ENCODE measurements at places on chromosomes 16 and 17. TPM values are rescaled to one million over a fixed set of nuclear protein-coding genes. Genes with fewer than 3 reads are reported as not detected.

Gene NPIPB8
- not detected for total RNA-seq

Gene SPNS2
- not detected for total RNA-seq

Gene PPL
- total RNA-seq, result 0.36 TPM

Gene SLC6A4
- total RNA-seq, result under 0.01 TPM

Gene TBX2
- 23.6 TPM for total RNA-seq

Gene TPPP3
- total RNA-seq, result 0.54 TPM

Gene FOXJ1
- total RNA-seq, result not detected

GRCh38 chr17:79607940-79608623, 2.8 kb downstream of the RBFOX3 start:
- no peak for DNase-seq
- H3K27me3 ChIP-seq, result peaks cover 53% of the 10 kb centered on the region
- H3K27ac ChIP-seq, result no peak overlapping the region
- no peak overlapping the region for H3K4me3 ChIP-seq
- H3K4me1 ChIP-seq, result no peaks in the 10 kb centered on the region

GRCh38 chr16:31712064-31712540, 161.5 kb upstream of the ZNF267 start:
- peaks cover 6% of the 10 kb centered on the region for H3K4me1 ChIP-seq
- DNase-seq, result no peak
- no peak overlapping the region for H3K27ac ChIP-seq
- no peak overlapping the region for H3K4me3 ChIP-seq

DNA sequence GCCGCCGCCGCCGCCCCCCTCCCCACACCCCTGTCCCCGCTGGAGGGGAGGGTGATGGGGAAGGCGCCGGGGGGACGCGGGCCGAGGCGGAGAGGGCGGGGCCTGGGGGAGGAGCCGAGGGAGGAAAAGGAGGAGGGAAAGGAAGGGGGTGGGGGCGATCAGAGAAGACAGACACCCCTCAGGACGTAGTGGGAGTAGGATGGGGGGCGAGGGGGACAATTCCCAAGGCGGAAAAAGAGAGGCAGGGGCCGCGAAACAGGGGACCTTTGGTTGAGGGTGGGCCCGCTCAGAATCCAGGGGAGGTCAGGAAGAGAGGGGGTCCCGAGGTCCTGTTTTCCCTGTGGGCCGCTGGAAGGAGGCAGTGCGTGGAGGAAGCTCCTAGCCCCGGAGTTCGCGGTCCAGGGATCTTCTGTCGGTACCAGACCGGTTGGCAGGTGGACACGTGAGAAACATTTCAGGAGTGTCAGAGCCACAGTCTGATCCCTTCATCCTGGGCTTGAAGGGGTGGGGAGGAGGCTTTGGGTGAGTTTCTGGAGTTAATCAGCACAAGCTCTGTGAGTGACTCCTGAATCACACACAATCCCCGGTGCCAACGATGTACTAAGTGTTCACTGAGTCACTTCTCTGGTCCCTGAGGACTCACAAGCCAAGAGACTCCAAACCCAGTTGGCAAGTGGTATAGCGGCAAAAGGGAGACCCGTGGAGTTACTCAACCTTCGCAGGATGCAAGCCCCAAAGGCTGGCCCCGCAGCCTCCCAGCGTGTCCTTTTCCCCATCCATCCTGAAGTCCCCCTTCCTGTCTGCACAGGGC, at the start of gene XYLT1:
Gene XYLT1 (minus strand): TSS at position 53 of the 811 bp plus-strand sequence. CDS start 164 bp downstream, outside the sequence.
- H3K4me1 ChIP-seq, result peaks cover 13% of the 10 kb centered on the region
- no peaks in the 10 kb centered on the region for H3K36me3 ChIP-seq
- H3K27ac ChIP-seq, result peak within 1 kb of the TSS; percentile 48
- DNase-seq, result peak; percentile 94

GRCh38 chr17:16353317-16354174, at the start of gene CENPV:
Gene CENPV, minus strand, starts transcription at chr17:16353469. Its CDS starts 33 bp downstream, at chr17:16353436.
- H3K27me3 ChIP-seq, result no peaks in the 10 kb centered on the region
- DNase-seq, result peak; percentile 34
- 0 out of 2 replicates have a peak, but pooled peaks cover 2% of the 10 kb centered on the region for H3K4me1 ChIP-seq
- peak within 1 kb of the TSS; percentile 33 for H3K27ac ChIP-seq

GRCh38 chr17:45222289-45222995, 757 bp downstream of the FMNL1 start:
- peak overlapping the region; percentile 56 for H3K4me3 ChIP-seq
- H3K27me3 ChIP-seq, result peaks cover 15% of the 10 kb centered on the region
- no peak for DNase-seq
- H3K36me3 ChIP-seq, result no peaks in the 10 kb centered on the region
- H3K27ac ChIP-seq, result no peak overlapping the region
- H3K4me1 ChIP-seq, result peaks cover 10% of the 10 kb centered on the region

GRCh38 chr17:80485846-80486245, 9.4 kb upstream of the NPTX1 start:
- peaks cover 55% of the 10 kb centered on the region for H3K27me3 ChIP-seq
- no peaks in the 10 kb centered on the region for H3K4me1 ChIP-seq
- no peak overlapping the region for H3K27ac ChIP-seq
- no peaks in the 10 kb centered on the region for H3K36me3 ChIP-seq
- no peak for DNase-seq

DNA sequence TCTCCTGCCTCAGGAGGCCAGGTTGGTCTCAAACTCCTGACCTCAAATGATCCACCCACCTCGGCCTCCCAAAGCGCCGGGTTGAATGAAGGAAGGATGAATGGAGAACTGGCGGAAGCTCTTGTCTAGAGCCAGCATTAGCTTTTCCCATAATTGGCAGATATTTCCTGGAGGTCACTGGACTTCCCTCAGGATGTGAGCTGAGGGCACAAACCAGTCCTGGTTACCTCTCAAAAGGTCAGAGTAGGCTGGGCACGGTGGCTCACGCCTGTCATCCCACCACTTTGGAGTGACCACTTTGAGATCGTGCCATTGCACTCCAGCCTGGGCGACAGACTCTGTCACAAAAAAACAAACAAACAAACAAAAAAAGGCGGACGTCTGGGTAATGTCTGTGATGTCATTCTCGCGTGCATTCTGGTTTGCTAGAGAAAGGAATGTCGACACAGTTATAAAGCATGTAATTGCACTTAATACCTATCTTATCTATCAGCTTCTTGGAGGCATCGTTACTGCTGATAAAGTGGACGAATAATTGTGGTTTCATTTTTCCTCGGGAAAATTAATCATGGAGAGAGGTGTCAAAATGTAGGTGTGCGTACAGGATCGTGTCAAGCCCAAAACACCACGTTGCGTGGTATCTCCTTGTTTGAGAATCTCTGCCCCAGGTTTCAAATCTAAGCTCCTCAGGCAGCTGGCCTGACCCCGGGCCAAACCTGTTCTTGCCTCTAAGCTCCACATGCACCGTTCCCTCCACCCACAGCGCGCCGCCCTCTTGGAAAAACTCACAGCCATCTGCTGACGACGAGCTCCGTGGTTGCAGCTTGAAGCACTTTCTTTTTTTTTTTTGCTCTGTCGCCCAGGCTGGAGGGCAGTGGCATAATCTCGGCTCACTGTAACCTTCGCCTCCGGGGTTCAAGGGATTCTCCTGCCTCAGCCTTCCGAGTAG, 6.4 kb upstream of the CRK start:
- peaks cover 42% of the 10 kb centered on the region for H3K36me3 ChIP-seq
- no peak overlapping the region for H3K27ac ChIP-seq
- DNase-seq, result no peak
- peaks cover 2% of the 10 kb centered on the region for H3K4me1 ChIP-seq

GRCh38 chr17:2929881-2930533, 133.4 kb downstream of the OR1D5 start:
- no peak overlapping the region for H3K27ac ChIP-seq
- H3K36me3 ChIP-seq, result no peaks in the 10 kb centered on the region
- no peaks in the 10 kb centered on the region for H3K27me3 ChIP-seq
- H3K4me1 ChIP-seq, result no peaks in the 10 kb centered on the region

GRCh38 chr17:17156107-17156506, 50.0 kb downstream of the PLD6 start:
- H3K27me3 ChIP-seq, result no peaks in the 10 kb centered on the region
- DNase-seq, result peak; percentile 86
- H3K4me1 ChIP-seq, result peaks cover 27% of the 10 kb centered on the region
- H3K4me3 ChIP-seq, result no peak overlapping the region
- no peak overlapping the region for H3K27ac ChIP-seq
- H3K36me3 ChIP-seq, result peaks cover 76% of the 10 kb centered on the region

GRCh38 chr16:10980813-10981212, 36.4 kb downstream of the CLEC16A start:
- peaks cover 17% of the 10 kb centered on the region for H3K36me3 ChIP-seq
- peaks cover 17% of the 10 kb centered on the region for H3K4me1 ChIP-seq
- DNase-seq, result no peak
- no peaks in the 10 kb centered on the region for H3K27me3 ChIP-seq

GRCh38 chr17:48484850-48485249, 46.0 kb downstream of the HOXB1 start:
- H3K4me1 ChIP-seq, result peaks cover 19% of the 10 kb centered on the region
- H3K27ac ChIP-seq, result no peak overlapping the region
- H3K27me3 ChIP-seq, result no peaks in the 10 kb centered on the region
- DNase-seq, result peak; percentile 77
- H3K4me3 ChIP-seq, result no peak overlapping the region

- no peak for DNase-seq
- peaks cover 41% of the 10 kb centered on the region for H3K27me3 ChIP-seq
- H3K27ac ChIP-seq, result no peak overlapping the region
- H3K4me1 ChIP-seq, result no peaks in the 10 kb centered on the region
These were observed 5.5 kb downstream of the C16orf96 start for GRCh38 chr16:4561596-4561995.

- DNase-seq, result peak; percentile 66
- no peaks in the 10 kb centered on the region for H3K27me3 ChIP-seq
- peak overlapping the region; percentile 6 for H3K27ac ChIP-seq
- peaks cover 5% of the 10 kb centered on the region for H3K4me1 ChIP-seq
- H3K36me3 ChIP-seq, result no peaks in the 10 kb centered on the region
- H3K4me3 ChIP-seq, result peak overlapping the region; percentile 94
These were observed 470 bp downstream of the MLYCD start for GRCh38 chr16:83899272-83899897.

DNA sequence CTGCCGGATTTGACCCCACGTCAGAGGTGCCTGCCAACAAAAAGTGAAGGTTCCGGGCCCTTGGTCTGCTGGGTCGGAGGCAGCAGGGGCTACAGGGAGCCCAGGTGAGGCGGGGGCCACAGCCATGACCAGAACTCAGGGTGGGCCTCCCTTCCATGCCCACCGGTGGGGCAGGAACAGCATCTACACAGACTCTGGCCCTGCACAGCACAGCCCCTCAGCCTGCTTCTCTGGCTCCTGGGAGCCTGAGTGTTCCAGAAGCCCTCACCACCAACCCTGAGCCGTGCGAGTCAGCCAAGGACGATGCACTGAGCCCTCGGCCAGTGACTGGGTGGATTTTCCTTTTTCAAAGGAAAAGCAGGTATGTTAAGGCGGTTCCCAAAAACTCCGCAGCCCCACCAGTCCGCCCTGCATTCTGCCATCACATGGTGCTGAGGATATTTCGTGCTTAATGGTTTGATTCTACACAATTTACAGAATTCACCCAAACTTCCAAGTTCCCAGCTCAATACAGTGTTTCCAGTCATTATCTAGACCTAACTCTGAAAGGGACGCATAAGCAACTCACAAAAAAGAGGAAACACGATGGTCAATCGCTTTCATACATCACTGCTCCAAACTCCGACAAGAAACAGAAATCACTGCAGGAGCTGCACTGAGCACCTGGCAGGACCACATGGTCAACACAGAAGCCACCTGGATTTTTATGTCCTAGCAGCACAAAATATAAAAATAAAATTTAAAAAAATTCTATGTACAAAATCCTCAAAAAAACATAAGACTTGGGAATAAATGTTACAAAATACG, 19.4 kb upstream of the C16orf95 start:
- DNase-seq, result no peak
- peaks cover 3% of the 10 kb centered on the region for H3K4me1 ChIP-seq
- H3K36me3 ChIP-seq, result peaks cover 34% of the 10 kb centered on the region
- no peaks in the 10 kb centered on the region for H3K27me3 ChIP-seq
- H3K27ac ChIP-seq, result no peak overlapping the region

GRCh38 chr16:83776944-83777343, 30.8 kb upstream of the HSBP1 start:
- H3K27me3 ChIP-seq, result no peaks in the 10 kb centered on the region
- no peak overlapping the region for H3K27ac ChIP-seq
- H3K4me1 ChIP-seq, result no peaks in the 10 kb centered on the region
- DNase-seq, result no peak
- H3K36me3 ChIP-seq, result no peaks in the 10 kb centered on the region
- H3K4me3 ChIP-seq, result no peak overlapping the region

DNA sequence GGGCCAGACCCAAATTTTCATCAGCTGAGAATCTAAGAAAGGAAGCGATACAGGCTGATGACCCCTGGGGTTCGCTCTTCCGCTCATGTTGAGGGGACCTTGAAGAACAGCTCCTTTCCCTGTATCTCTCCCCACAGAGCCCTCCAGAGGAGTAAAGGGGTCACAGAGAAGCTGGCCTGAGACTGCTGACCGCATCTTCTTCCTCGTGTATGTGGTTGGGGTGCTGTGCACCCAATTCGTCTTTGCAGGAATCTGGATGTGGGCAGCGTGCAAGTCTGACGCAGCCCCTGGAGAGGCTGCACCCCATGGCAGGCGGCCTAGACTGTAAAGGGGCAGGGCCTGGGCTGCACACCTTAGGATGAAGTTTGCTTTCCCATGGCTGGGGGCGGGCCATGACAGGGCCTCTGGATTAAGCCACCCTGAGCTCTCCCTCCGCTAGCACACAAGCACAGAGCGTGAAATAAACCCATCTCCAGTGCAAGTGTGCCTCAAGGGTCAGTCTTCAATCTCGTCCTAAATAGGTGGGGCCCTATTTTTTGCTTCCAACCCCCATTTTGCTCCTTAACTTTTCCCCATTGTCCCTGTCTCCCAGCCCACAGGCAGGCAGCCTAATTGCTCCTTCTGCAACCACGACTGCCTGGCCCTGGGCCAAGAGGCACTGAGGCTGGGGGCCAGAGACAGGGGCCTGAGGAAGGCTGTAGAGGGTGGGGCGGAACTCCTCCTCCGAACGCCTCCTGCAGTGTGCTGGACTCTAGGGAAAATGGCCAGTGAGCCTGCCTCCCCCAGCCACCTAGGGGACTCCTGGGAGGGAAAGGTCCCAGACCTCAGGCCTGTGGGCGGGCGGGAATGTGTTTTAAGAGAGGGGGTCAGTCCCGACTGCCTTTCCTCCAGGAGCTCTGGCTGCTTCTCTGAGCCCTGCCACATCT, 3.6 kb downstream of the ZACN start:
- H3K4me3 ChIP-seq, result no peak overlapping the region
- DNase-seq, result no peak
- H3K27me3 ChIP-seq, result peaks cover 27% of the 10 kb centered on the region
- no peak overlapping the region for H3K27ac ChIP-seq

DNA sequence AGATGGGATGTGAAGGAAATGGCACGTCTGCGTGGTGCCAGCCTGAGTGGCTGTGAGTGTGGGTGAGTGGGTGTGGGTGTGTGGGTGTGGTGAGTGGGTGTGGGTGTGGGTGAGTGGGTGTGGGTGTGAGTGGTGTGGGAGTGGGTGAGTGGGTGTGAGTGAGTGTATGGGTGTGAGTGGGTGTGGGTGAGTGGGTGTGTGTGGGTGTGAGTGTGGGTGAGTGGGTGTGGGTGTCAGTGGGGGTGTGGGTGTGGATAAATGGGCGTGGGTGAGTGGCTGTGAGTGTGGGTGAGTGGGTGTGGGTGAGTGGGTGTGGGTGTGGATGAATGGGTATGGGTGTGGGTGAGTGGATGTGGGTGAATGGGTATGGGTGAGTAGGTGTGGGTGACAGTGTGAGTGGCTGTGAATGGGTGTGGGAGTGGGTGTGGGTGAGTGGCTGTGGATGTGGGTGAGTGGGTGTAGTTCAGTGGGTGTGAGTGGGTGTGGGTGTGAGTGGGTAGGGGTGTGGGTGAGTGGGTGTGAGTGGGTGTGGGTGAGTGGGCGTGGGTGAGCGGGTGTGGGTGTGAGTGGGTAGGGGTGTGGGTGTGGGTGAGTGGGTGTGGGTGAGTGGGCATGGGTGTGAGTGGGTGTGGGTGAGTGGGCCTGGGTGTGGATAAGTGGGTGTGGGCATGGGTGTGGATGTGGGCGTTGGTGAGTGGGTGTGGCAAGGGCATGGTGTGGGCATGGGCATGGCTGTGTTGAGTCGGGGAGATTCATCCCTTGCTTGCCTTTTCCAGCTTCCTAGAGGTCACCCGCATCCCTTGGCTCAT, 80.8 kb downstream of the ZDHHC7 start:
- H3K27me3 ChIP-seq, result no peaks in the 10 kb centered on the region
- DNase-seq, result no peak
- H3K4me3 ChIP-seq, result no peak overlapping the region
- H3K4me1 ChIP-seq, result peaks cover 2% of the 10 kb centered on the region

All from IMR-90 (cell line).